ENCODE measurements at places on chromosomes 2 and 18.

DNA sequence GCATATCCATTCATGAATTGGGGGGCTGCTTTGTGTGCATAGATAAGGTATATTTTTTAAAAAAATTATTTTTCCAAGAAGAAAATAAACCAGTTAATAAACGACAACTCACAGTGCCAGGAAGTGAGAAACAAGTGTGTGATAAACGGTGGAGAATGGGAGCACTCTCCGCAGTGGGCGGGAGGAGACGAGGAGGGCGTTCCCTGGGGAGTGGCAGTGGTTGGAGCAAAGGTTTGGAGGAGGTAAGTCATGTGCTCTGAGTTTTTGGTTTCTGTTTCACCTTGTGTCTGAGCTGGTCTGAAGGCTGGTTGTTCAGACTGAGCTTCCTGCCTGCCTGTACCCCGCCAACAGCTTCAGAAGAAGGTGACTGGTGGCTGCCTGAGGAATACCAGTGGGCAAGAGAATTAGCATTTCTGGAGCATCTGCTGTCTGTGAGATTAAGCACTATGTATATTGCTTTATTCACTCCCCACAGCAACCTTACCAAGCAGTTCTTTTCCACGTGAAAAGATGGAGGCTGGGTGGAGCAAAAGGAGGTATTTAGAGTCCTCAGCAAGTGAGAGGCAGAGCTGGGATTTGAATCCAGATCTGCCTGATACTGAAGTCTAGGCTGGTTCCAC, 27.0 kb upstream of the CASP8 start:
- DNase-seq: peak; percentile 70

DNA sequence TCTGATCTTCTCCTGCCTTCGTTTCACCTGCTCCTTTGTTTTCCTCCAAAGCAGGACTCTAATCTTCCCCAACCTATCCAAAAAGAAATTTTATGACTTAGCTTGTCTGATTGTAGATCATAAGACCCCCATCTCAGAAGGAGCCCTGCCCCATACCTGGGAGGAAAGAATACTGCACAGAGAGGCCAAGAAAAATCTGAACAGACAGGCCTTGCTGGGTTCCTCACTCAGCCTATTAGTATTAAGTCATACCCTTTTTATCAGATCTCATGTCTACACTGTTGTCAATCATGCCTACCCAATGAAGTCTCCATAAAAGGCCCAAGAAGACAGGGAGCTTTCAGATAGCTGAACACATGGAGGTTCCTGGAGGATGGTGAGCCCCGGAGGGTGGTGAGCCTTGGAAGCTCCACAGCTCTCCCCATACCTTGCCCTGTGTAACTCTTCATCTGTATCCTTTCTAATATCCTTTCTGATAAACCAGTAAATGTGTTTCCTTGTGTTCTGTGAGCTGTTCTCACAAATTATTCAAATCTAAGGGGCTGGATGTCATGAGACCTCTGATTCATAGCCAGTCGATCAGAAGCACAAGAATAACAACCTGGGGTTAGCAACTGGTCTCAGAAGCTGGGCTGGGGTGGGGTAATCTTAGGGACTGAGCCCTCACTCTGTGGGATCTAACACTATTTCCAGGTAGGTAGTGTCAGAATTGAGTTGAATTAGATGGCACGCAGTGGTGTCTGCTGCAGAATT, 108.8 kb downstream of the SPOPL start:
- no peak for DNase-seq

DNA sequence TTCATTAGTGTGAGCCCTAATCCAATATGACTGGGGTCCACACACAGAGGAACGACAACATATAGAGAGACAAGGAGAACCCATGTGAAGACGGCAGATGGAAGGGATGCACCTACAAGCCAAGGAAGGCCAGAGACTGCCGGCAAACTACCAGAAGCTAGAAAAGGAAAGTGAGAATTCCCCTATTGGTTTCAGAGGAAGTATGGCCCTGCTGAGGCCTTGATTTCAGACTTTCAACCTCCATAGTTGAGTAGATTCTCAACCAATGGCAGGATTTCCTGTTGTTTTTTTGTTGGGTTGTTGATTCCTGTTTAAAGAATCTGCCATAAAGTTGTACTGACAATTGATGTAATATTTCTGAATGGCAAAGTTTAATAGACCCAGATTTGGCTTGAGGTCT, 241.5 kb downstream of the SATB2 start:
- no peak for DNase-seq

DNA sequence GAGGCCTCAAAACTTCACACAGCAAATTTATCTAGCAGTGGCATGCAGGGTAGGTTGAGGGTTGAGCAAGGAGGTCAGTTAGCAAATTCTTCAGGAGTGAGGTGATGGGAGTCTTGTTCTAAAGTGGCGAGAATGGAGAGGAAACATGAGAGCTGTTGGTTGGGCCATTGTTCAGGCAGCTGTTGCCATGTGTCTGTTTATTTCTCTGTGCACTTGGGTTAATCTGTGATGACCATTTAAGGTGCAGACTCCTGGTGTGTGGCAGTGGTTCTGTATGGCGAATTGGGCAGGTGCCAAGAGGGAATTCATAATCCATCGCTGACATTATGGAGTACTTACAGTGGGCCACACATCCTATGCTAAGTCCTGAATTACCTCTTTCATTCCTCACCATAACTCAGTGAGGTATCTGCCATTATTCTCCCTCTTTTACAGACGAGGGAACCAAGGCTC, 30.4 kb downstream of the TMEM178A start:
- DNase-seq: no peak

GRCh38 chr2:193929131-193929530, 1727.9 kb upstream of the SLC39A10 start:
- no peak for DNase-seq

GRCh38 chr2:67289271-67289670, 107.9 kb upstream of the ETAA1 start:
- no peak for DNase-seq

GRCh38 chr2:158142165-158142564, 40.5 kb downstream of the UPP2 start:
- DNase-seq: no peak

GRCh38 chr2:109032229-109032820, 43.3 kb upstream of the EDAR start:
- DNase-seq: peak; percentile 28

GRCh38 chr2:12819103-12819475, 102.4 kb downstream of the TRIB2 start:
- no peak for DNase-seq

DNA sequence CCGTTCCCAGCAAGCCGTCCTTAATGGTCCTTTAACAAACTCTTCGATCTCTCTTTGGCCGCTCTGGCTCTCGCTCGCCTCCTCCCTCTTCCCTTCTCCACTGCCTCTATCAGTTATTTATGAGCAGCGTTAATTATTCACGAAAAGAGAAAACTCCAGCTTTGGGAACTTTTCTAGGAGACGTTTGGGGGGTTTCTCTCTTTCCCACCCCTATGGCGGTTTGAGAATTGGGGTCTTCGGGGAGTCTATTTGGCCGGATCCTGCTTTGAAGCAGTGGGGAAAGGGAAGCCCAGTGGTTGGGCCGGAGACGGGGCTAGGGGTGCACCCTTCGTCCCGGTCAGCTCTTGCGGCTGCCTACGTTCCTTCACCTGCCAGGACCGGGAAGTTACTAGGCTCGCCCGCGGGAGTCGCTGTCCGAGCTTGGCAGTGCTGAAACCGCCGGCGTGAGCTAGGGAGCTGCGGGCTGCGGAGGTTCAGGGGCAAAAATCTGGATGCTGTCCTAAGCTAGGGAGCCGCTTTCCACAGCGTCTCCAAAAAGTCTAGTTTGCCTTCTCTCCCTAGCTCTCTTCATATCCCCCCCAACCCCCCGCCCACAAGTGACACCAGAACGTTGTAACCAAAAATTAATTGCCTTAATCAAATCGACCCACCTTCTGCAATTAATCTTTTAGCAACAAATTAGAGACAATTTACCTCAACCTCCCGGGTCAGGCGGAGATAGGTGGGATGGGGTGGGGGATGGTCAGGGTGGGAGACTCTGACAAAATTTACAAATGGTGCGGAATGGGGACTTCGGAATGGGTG, 8.9 kb upstream of the SKOR2 start:
- DNase-seq: no peak

DNA sequence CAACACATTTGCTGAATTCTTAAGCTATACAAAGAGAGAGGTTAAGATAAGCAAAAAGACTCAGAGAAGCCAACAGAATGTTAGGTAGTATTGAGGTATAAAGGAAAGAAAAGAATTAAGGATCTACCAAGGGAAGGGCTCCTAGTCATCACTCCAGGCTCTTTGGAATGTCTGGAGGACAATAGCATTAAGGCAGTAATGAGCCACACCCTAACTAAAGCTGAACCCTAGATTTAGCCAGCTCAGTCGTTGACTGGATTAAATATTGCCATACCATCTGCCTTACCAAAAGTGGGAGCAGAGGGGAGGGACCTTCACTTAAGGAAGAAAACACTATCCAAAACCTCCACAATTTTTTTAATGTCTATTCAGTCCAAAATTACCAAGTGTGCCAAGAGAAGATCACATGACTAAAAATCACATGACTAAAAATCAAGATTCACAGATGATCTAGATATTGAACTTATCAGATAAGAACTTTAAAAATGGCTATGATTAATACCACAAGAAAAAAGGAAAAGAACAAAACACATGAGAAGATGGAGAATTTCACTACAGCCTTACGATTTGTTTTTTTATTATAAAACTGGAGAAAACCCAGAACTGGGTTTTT, 59.7 kb downstream of the EXOC6B start:
- no peak for DNase-seq

GRCh38 chr18:53754154-53754553, 470.3 kb downstream of the MBD2 start:
- DNase-seq: no peak

DNA sequence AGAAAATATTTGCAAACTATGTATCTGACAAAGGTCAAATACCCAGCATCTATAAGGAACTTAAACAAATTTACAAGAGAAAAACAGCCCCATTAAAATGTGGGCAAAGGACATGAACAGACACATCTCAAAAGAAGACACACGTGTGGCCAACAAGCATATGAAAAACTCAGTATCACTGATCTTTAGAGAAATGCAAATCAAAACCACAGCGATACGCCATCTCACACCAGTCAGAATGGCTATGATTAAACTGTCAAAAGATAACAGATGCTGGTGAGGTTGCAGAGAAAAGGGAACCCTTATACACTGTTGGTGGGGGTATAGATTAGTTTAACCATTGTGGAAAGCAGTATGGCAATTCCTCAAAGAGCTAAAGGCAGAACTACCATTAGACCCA, 64.3 kb upstream of the RBMS1 start:
- DNase-seq: no peak

DNA sequence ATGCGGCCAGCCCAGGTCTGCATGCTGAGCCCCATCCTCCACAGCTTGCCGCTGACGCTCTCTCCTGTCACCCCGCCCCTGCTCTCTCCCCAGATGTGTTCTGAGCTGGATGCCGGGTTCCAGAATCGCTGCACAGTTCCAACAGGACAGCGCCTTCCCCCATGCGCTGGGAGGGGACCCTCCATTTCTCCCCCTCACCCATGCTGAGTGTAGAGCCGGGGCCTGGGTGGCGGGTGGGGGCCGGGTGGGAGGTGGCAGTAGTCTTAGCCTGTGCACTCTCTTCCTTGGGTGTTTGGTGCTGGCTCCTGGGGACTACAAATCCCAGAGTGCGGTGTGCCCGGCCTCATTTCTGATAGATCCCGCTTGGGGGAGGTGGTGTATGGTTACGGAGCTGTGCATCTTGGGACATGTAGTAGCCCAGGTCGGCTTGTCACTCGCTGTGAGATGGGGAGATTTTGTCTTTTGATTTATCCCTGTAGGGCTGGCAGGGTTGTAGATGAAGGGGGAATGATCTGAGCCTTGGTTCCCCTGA, 6.8 kb downstream of the DNAJB2 start:
- DNase-seq: no peak

DNA sequence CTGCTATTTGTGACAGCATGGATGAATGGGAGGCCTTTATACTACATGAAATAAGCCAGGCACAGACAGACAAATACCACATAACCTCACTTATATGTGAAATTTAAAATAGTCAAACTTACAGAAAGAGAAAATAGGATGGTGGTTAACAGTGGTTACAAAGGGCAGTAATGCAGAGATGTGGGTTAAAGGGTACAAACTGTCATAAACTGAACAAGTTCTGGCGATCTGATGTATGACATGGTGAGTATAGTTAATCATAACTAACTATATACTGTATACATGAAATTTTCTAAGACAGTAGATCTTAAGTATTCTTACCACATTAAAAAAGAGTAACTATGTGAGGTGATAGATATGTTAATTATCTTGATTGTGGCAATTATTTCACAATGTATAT, 558.1 kb upstream of the ZNF804A start:
- DNase-seq: no peak

GRCh38 chr2:59389240-59389639, 1148.1 kb upstream of the FANCL start:
- no peak for DNase-seq

DNA sequence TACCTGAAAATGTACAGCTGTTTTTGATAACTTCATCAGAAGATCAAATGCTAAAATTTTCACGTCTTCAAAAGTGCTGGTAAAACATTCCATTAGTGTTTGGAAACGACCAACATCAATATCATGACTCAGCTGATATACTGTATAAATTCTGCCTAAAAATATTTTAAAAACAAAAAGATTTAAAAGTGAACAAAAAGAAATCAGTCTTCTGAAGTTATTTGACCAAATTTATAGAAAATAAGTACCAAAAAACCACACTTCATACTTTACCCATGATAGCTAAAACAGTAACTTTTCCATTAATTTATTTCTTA, 35.6 kb downstream of the THADA start:
- DNase-seq: no peak

- no peak for DNase-seq
Measured at GRCh38 chr2:37600735-37601134, 70.7 kb downstream of the CDC42EP3 start.

- no peak for DNase-seq
Measured at GRCh38 chr2:185921048-185921756, 182.6 kb downstream of the FSIP2 start.

GRCh38 chr2:6972067-6972710, 55.0 kb downstream of the RNF144A start:
- no peak for DNase-seq

DNA sequence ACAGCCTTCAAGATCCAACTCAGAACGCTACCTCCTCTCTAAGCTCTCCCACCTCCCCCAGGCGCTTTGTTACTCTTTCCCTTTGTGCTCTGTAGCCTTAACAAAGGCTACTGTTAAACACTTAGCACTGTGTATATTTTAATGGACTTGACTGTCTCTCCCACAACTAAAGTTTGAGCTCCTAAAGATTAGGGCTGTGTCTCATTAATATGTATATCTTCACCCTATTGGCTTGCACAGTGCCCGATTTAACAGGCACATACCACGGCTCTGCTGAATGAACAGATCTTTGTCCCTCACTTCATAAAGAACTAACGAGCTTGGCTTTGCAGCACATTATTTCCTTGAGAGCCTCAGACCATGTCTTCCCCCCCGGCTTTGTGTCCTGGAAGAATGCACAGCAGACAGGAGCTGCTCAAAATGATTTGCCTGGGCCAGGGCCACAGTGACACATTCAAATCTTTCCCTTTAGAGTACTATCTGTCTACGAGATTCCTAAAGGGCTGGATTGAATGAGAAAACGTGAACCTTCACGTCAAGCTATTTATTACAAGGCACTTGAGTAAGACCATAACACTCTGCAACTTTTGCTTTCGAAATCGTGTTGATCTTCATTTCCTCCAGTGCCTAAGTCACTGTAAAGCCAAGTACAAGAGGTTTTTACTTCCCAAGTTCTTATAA, 22.1 kb downstream of the ABHD3 start:
- DNase-seq: peak; percentile 3

GRCh38 chr2:57376985-57377384, 669.6 kb upstream of the VRK2 start:
- DNase-seq: no peak

- no peak for DNase-seq
Measured at GRCh38 chr2:231068525-231069222, 12.0 kb downstream of the PSMD1 start.

- no peak for DNase-seq
Measured at GRCh38 chr18:48844271-48844670, 106.5 kb downstream of the SMAD7 start.
